ENCODE measurements at places on chromosomes 1 and 21.

DNA sequence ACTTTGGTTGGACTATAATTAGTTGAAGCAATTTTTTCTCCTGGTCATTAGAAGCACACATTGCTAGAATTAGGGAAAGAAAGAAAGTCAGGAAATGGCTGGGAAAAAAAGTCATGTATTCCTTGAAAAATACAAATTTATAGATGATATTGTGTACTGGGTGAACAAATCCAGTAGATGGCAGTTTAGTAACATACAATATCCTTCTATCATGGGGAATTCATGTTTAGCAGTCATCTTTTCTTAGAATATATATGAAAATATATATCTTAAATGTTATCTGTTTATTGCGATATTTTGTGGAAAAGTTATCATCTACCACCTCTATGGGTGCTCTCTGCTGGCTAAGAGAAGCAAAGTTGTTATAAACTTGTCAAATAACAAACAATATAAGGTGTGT lies 13.1 kb upstream of the ZRANB2 start:
- no peak for DNase-seq

DNA sequence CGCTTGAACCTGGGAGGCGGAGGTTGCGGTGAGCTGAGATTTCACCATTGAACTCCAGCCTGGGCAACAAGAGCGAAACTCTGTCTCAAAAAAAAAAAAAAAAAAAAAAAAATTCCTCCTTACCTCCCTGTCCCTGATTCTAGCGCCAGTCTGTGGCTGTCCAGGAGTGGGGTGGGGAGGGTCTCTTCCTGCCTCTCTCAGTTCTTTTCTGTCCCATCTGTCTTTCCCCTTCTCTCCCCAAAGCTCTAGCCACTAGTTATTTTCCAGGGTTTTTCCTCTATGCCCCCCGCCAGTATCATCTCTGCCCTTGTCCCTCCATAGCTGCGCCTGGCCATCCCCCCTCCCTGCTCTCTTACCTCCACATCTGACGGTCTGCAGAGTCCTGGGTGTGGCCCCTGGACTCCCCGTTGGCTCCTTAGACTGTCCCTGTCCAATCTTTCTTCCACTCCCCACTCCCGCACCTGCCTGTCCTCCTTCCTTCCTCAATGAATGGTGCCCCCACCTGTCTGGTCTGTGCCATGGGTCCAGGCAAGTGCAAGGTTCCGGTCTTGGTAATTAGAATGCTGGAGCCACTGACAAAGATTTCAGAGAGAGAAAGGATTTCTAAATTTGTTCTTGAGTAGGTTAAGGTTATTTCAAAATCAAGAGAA lies 1.6 kb upstream of the TMEM63A start:
- DNase-seq = no peak

GRCh38 chr1:25795211-25795610 lies 4.8 kb upstream of the SELENON start:
- DNase-seq = no peak

- DNase-seq = no peak
Observed at GRCh38 chr1:205235951-205236350, 8.2 kb downstream of the TMCC2 start.

DNA sequence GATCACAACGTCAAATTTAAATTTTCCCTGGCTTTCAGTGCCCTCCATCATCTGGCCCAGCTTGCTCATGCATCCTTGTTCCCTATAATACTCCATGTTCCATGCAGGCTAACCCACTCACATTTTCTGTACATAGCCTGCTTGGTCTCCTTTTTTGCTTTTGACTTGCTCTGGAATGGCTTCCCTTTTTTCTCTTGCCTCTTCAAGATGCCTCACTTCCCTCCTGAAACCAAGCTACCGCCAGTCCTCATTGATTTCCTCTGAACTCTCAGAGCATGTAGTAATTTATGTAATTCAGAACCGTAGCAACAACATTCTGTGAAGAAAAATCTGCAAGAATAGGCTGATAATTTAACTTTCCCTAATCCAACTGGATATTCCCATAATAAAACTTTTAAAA lies 10.3 kb downstream of the CAP1 start:
- no peak for DNase-seq

DNA sequence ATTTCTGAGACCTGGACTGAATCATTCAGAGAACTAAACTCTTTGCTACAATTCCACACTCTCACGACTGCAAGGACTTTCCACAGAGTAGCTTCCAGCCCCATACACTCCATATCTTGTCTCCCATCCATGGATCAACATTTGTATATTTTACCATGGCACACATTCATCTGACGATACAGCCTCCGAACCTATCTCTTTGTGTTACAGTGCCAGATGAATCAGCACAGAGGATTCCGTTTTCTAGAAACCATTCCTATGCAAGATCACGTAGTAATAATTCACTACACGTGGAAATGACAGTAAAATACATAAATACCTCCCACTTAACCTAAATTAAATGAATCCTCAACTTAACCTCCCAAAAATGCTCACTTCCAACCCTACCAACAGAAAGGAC lies 110.0 kb upstream of the PRDX6 start:
- no peak for DNase-seq

Measured in CD4-positive, alpha-beta T cell treated with Interleukin-15 for 1 hour (primary cell).